ENCODE measurements at places on chromosomes 7 and 10.

DNA sequence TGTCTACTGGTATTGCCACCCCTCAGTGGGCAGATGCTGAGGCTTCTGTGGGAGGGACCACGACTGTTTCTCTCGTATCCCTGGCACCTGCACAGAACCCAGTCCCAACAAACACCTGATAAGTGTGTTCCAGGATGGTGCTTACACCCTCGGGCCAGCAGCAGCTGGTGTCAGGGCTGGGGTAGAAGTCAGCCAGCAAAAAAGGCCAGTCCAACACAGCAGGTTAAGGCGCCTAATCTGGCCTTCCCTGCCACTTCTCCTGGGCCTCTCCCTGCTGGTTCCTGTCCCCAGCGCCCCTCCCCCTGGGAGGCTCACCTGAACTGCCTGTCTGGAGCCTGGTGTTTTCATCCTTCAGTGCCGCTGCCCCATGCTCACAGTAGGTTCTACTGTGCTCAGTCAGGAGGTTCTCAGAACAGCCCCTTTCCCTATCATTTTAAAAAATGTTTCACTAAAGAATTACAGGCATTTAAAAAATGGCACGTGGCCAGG, 20.0 kb downstream of the PODXL start:
- no peak for DNase-seq

GRCh38 chr7:46811529-46811928, 770.4 kb downstream of the TNS3 start:
- no peak for DNase-seq

DNA sequence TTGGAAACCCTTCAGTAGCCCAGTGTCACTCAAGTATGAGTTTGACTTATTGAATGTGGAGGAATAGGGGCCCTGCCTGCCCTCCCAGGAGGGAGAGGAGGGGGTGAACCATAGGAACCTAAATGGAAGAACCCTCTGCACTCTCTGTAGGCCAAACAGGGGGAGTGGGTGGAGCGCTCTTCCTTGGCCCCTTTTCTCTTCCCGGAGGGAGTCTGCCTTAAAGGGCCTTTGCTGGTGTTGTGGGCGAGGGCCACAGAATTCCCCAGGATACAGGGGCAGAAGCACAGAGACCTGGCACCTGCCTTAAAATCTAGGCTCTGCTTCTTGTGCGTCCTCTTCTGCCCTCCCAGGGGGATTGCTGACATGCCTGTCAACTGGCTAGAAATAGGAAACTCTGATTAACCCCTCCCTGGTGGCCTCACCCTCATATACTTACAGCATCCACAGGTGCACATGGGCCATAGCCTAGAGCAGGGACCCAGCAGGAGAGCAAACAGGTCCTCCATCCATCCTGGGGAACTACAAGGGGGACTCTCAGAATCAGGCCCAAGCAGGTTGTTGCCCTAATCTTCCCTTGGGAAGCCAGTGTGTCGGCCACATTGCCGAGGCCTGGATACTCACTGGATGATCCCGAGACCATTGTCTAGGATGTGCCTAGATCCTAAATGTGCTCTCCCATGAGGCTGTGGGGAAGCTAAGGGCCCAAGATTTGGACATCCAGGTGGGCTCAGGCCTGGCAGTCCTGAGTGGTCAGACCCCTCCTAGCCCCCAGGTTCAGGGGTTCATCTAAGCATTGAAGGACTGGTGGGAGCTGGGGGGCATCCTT, 3.4 kb downstream of the TRIM8 start:
- no peak for DNase-seq

DNA sequence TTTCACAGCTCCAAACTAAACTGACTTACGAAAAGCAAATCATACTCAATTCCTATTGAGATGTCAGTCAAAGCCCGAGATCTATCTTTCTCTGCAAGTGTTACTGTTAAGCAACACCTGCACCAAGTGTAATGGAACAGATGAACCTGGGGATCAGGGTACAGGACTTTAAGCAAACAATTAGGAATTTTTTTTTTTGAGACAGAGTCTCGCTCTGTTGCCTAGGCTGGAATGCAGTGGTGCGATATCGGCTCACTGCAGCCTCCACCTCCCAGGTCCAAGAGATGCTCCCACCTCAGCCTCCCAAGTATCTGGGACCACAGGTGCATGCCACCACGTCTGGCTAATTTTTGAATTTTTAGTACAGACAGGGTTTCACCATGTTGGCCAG, 14.9 kb downstream of the YWHAG start:
- no peak for DNase-seq

- no peak for DNase-seq
These were observed 80.1 kb upstream of the CAPZA2 start for GRCh38 chr7:116782177-116782711.

DNA sequence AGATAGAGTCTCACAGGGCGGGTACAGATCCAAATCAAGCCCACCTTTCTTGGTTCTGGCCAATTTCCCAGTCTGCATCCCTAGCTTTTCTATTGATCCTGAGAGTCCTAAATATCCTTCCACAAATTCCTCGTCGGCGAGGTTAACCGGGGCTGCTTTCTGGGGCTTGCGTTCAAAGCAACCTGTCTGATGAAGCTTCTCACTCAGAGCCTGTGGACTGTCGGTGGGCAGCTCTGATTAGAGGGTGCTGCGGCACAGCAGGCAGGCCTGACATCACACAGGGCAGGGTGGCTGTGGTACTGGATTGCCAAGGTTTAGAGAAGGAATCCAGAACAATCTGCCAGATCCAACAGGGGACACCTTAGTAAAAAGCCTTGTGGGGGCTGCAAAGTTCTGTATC, 338.0 kb upstream of the ZMIZ1 start:
- no peak for DNase-seq

DNA sequence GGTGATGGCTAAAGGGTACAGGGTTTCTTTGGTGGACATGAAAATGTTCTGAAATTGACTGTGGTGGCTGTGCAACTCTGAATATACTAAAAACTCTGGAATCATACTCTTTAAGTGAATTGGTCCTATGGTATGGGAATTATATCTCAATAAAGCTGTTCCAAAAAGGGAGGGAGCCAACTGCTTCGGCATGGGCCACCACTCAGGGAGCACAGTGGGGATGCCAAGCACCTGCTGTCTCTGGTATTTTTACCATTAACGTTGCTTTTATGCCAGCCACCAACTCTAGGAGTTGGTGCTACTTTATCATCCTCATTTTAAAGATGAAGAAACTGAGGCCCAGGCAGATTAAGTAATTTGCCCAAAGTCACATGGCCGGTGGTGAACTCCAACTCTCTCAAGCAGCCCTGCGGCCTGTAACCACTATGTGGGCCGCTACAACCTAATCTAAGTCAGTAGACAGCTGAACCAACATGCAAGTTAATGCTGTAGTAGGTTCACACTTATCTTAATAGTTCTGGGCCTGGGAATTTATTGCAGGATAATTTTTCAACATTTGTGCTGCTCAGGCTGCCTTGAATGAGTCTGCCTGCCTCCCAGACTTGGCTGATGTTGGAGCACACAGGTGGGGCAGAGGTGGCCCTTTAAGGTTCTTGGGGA, 20.8 kb downstream of the SH3PXD2A start:
- DNase-seq = no peak

GRCh38 chr7:99677013-99677647, 2.7 kb downstream of the CYP3A5 start:
- DNase-seq = no peak

GRCh38 chr10:25766687-25767221, 167.3 kb upstream of the MYO3A start:
- no peak for DNase-seq

- DNase-seq = no peak
These were observed 31.9 kb downstream of the CPED1 start for GRCh38 chr7:121020249-121020988.

GRCh38 chr7:140056431-140057142, 6.2 kb downstream of the PARP12 start:
- no peak for DNase-seq

DNA sequence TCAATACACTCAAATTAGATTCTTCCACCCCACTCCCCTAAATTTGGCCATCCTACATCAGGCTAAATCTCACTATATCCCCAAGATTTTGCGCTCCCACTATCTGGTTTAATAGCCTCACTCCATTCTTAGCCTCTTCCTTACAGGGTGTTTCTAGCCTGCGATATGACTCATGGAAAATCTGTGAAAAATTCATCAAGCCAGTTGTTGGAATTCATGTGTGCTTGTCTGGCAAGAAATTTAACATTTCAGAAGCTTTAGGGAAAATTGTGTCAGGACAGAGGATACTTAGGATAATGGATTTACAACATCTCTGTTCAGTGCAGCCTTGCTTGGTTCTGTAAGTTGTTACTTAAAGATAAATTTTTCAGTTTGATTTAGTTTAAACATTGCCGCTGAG, 1249.9 kb upstream of the AUTS2 start:
- DNase-seq = no peak

DNA sequence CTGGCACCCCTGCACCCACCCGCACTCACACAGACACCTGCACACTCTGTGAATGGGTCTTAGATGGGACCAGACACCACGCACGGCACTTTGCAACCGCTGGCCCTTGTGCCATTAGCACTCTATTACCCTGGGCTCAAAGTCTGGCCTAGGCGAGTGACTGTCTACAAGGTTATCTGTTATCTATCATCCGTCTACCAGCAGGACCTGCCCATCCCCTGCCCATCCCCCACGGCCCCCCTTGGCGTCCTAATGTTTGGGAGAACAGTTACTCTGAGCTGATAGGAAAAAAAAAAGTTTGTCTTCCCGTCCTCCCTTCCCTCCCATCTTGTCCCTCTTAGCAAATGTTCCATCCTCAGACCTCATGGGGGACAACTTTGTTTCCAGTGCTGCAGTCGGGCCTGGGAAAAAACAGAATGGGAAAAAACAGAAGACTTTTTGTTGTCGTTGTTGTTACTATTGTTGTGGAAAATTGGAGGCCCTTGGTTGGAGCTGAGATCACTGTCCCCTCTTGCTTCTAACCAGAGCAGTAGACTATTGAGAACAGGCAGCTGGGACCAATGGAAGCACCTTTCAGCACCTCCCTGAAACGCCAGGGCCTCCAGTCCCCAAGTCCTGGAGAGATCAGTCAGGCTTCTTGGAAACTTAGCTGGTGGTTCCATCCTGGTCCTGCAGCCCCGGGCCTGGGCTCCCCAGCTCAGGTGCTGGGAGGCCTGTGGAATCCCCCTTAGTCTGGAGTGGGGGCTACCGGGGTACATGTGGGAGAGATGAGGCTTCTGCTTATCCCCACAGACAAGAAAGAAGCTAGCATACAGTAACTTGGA, 12.2 kb downstream of the UNCX start:
- DNase-seq = no peak

DNA sequence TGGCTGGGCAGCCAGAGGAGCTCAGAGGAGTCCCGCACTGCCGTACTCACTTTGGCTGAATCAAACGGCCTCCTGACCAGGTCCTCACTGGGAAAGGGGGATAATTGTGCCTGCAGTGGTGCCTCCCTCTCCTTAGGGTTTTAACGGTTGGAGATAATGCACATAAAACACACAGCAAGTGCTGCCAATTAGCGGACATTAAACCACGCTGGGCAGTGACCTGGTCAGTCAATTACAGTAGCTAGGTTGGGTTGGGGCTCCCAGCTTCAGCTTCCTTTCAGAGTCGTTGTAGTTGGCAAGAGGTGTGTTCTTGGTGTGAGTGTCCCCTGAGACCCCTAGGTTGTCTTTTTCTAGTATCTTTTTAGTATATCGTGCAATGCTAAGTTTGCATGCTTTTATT, 146.6 kb downstream of the C10orf105 start:
- DNase-seq = no peak

- peak; percentile 15 for DNase-seq
These were observed 145.1 kb downstream of the SEMA3D start for GRCh38 chr7:85041605-85042216.

DNA sequence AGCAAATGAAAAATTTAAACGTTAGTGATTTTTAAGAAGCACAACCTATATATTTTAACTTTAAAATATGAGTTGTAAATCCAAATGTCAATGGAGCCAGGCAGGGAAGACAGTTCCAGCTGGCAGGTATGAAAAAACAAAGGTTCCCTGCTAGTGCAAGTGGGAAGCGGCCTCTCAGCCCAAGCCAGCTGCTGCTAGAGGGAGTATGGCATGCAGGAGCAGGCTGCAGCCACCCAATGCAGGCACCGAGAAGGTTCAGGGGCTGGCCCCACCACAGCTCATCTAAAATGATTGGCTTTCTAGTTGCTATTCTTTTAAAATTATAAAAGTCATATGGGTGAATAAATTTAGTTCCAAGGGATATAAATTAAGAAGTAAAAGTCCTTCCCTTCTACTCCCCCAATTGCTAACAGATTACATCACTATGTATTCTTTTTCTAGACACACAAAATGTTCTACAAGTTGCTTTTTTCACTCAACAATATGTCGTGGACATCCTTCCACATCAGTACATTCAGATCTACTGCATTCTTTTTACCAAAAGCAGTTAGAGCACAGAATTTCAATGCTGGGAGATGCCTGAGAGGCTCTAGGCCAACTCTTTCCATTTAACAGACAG, 69.3 kb downstream of the SGMS1 start:
- no peak for DNase-seq

GRCh38 chr10:36416513-36416912, 708.9 kb upstream of the ANKRD30A start:
- no peak for DNase-seq

DNA sequence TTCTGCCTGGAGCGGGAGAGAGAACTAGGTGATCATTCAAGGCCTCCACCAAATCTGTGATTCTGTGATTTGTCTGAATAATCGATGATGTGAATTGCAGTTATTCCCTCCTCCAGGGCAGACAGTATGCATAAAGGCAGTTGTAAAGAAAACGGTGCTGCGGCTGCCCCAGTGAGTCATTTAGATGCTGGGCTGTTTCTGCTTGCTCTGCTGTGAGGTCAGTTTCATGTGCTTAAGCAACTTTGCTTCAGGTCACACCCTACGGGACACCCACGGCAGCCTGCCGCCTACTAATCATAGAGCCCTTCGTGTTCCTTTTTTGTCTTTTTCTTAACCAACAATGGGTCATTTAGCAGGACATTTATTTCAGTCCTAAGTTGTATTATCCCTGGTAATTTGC, 158.1 kb upstream of the PITRM1 start:
- DNase-seq = no peak

DNA sequence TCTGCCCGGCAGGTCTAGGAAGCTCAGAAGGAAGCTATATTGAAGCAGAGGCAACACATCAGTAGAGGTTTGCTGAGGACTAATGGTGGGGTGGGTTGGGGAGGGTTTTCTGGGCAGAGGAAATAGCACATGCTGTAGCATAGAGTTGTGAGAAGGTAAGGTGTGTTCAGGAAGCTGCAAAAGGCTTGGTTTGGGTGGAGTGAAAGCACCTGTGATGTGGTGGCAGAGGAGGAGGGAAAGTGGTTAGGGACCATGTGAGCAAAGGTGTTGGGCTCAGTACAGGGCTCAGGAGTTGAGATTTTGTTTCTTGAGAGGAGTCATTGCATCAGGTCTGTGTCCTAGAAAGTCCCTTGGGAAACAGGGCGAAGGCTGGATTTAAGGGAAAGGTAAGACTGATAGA, 294.6 kb downstream of the SORCS3 start:
- no peak for DNase-seq

- DNase-seq = no peak
These were observed 68.1 kb downstream of the PODXL start for GRCh38 chr7:131488361-131488760.

DNA sequence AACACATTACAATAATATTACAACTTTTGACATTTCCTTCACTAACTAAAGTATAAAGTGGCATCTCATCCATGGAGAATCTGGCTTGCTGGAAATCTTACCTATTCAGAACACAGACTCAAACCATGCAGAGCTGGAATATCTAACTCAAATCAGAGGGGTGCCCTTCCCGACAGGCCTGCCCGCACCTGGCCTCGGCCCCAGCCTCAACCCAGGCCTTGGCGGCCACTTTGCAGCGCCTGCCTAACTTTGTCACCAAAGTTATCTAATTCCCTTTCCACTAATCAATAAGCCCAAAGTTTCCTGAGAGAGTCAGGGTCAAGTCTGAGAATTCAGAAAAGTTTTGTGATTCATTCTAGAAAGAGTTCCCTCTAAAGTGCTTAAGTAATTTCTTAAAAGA, 212.9 kb downstream of the COBL start:
- DNase-seq = no peak
